RCC 7860 (cell line): ENCODE measurements at places on chromosomes 6 and 20.

DNA sequence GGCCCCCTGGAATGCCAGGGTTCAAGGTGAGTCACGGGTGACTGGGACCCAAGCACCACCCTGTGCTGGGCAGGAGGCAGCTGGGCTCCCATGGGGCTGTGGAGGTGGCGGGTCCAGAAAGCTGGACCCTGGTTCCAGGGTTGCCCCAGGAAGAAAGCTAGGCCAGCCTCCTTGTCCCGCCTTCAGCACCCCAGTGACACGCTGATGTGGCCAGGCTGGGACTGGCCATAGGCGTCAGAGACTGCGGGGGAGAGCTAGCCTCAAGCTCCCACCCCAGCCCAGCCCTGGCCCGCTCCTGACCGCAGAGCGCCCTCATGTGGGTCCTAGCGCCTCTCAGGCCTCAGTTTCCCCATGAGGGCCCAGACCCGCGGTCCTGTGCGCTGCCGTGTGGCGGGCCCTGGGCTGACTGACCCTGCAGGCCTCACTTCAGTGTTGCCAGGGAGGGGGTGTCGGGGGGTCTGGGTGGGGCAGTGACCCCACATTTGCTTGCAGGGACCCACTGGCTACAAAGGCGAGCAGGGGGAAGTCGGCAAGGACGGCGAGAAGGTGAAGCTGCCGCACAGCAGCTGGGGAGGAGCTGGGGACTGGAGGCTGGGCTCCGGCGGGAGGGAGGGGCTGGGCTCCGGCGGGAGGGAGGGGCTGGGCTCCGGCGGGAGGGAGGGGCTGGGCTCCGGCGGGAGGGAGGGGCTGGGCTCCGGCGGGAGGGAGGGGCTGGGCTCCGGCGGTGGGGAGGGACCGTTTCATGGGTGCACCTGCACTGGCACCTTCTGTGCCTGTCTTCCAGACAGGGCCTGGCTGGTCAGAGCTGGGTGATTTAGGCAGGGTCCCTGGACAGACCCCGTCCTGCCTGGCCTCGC lies 7.9 kb downstream of the COL9A3 start:
- no peak for DNase-seq

DNA sequence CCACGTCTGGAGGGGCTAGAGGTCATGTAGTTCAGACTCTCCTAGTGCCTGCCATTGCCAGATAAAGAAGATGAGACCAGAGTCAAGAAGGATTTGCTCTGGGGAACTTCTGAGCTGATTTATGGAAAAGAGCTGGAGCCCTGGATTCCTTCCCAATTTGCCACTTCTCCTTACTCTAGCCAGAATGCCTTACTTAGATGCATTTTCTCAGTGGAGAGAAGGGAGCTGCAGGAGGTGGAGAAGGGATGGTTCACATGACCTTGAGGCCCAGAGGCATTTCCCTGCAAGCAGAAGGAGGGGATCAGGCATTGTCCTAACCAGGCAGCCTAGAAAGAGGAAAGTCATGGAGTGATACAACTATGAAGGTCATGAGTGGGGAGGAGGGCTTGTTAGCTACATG lies 122.2 kb downstream of the UNC5CL start:
- no peak for DNase-seq

GRCh38 chr6:138821519-138821918 lies 25.6 kb downstream of the ECT2L start:
- no peak for DNase-seq

- DNase-seq, result peak; percentile 14
Measured at GRCh38 chr20:58246346-58246745, 17.9 kb upstream of the ANKRD60 start.

- DNase-seq, result peak; percentile 15
Measured at GRCh38 chr6:138161338-138162110, at the start of gene ARFGEF3. Gene ARFGEF3, plus strand, starts transcription at chr6:138161939. Its CDS starts 148 bp downstream, at chr6:138162087.

GRCh38 chr20:7459083-7459482 lies 481.2 kb downstream of the HAO1 start:
- DNase-seq, result no peak

GRCh38 chr6:29743025-29743424 lies 19.8 kb downstream of the HLA-F start:
- DNase-seq, result no peak

GRCh38 chr20:50692552-50692933 lies 1.2 kb upstream of the RIPOR3 start:
- DNase-seq, result no peak

- DNase-seq, result no peak
Measured at GRCh38 chr6:33271117-33271467, 584 bp downstream of the VPS52 start.

DNA sequence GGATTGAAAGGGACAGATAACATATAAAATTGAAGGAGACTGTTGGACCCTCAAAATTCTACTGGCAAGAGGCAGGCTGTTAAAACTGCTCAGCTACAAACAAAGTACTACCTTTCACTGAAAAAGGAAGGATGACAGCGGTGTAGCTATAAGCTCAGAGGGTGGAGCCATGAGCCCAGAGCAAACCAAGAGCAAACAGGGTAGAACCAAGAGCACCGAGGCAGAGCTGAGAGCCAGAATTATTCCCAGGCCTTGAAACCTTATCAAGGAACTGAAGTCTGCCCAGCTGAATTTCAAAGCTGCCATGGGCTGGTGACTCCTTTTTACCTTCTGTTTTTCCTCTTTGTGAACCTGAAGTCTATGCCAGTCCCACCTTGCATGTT lies 74.7 kb upstream of the SLC4A11 start:
- no peak for DNase-seq

DNA sequence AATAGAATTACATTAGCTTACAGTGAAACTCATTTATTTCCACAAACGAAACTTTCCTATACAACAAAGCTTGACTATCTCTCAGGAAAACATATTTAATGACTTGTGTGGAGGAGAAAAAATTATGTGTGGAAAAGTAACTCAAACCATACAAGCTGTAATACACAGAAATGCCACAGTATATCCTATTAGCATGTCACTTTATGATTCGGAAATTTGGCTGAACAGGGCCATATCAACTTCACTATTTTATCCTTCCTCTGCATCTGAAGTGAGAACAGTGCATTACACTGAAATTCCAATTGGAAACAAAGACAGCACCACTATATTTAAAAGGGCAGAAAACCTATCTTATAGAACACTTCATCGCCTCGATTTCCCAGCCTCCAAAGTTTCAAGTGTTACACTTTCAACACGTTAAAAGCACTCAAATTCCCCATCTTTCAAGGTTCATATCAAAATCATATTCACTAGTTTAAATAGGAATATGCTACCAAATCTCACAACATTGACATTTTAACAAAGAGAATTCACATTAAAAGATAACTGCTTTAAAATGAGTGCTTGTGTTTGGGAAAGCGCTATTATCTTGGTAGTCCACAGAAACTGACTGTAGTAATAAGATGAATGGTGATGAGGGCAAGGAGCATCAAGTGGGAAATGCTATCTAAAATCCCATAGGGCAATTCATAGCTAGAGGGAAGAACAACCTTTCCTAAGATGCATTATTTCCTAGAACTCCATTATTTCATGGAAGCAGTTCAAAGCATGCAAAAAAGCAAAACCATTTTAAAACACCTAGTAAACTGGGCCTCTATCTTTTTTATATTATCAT lies 1.8 kb downstream of the REV3L start:
- DNase-seq, result no peak

DNA sequence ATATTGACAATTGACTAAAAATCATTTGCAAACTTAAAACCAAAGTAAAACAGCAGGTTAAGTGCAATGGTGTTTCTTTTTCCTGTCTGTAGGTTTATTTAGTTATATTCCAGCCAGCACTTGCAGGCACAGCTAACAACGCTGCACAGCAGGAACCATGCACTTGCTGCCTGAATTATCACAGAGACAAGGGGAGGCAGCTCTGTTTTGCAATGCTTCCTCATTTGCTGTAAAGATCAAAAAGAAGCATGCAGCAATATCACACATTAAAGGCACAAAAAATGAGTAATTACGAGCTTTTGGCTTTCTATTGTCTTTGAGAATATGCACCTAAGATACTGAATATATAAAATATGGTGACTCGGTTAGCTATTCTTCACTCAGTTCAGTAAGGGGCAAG lies 241.9 kb downstream of the EPHA7 start:
- no peak for DNase-seq

- DNase-seq, result no peak
Measured at GRCh38 chr6:166488076-166488685, 98.3 kb downstream of the RAMACL start.

DNA sequence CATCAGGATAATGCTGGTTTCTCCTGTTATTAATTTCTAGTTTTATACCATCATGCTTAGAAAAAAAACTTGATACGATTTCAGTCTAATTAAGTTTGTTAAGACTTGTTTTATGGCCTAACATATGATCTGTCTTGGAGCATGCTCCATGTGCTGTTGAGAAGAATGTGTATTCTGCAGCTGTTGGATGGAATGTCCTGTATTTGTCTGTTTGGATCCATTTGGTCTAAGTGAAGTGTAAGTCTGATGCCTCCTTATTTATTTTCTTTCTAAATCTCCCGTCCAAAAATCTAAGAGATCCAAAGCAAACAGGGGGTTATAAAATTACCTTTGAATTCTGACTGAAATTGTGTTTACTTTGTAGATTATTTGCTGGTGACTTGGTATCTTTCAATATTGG lies 30.0 kb upstream of the PRND start:
- no peak for DNase-seq

DNA sequence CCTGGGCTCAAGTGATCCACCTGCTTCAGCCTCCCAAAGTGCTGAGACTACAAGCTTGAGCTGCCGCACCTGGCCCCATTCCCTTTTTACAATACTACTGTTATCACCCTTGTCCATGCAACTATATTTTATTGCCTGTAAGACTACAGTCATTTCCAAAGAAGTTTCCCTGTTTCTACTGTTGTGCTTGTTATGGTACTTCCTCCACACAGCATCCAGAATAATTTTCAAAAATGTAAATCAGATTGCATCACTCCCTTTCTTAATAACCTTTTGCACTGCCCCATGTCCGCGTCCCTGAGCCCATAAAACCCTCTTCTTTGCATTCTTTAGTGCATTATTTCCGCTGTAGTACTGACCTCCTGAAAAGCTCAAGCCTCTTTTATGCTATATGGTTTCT lies 128.9 kb upstream of the AKIRIN2 start:
- DNase-seq, result no peak

DNA sequence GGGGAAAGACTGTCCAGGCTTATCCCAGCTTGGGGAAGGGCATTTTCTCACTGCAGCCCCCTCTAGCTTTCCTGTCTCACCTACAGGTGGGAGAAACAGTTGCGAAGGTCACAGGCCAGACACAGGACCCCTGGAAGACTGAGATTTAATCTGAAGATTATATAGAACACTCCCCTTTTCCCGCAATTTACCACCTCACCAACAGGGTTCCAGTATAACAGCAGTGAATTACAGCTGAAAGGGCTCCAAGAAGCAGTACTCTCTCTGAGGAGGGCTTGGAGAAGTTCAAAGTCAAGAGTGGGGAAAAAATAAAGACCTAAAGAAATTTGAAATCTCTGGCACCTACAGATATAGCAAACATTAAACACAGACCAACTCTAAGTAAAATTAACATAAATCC lies 111.9 kb downstream of the ANKRD60 start:
- DNase-seq, result no peak

GRCh38 chr6:69593706-69594105 lies 203.1 kb downstream of the LMBRD1 start:
- DNase-seq, result no peak

- DNase-seq, result no peak
Measured at GRCh38 chr6:17431581-17431980, 38.2 kb downstream of the CAP2 start.

GRCh38 chr20:42492290-42492689 lies 697.4 kb downstream of the PTPRT start:
- DNase-seq, result no peak

DNA sequence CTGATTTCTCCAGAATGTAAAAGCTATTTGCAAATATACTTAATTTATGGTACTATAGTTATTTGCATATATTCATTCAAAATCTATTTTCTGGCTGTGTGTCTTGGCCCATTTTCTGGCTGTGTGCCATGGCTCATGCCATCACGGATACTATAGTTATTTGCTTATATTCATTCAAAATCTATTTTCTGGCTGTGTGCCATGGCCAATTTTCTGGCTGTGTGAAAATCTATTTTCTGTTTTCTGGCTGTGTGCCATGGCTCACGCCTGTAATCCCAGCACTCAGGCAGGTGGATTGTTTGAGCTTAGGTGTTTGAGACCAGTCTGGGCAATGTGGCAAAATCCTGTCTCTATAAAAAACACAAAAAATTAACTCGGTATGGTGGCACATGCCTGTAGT lies 28.9 kb upstream of the RIPK1 start:
- no peak for DNase-seq

- DNase-seq, result peak; percentile 64
Measured at GRCh38 chr6:14035071-14035847, 82.3 kb upstream of the CD83 start.

DNA sequence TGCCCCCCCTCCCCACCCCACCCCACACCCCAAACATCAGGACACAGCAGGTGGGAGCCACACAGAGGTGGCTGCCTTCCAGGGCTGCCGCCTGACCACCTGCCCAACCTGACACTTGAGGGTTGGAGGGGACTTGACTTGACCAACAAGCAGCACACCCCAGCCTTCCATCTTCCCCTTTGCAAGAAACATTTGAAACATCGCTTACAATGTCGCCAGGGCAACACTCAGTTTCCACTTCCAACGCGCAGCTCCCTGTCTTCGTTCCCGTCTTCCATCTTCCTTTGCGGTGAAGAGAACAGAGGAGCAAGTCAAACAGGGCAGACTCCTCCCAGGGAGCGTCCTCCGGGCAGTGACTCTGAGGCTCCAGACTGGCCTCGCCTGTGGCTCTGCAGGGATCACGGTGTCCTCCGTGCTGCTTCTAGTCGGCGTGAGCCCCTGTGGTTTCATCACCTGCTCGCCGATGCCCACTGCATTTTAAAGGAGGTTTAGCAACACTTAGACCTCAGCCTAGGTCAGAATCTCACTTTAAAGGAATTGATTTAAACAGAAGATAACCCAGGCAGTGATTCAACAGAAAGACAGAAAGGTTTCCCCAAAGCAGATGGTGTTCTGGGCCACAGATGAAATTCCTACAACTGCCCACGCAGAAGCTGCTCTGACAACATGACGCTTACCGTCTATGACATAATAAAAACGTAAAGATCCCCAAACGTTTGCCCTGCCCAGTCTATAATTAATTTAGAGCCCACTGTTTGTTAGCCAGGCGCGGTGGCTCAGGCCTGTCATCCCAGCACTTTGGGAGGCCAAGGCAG lies 130.8 kb downstream of the TAF4 start:
- DNase-seq, result no peak

DNA sequence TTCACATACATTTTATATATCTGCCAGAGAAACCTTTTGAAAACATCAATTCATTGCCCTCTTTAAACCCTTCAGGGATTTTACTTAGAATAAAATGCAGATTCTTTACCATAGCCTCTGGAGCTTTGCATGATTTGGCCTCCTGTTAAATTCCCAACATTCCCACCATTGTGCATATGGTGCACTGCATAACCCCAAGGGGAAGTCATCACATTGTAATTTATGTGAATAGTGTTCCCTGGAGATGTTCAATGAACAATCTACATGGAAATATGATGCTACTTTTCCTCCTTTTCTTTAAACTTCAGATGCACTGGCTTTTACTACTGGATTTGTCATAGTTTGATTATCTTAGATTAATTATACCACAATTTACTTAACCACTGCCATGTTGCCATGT lies 94.7 kb downstream of the PHF3 start:
- no peak for DNase-seq

- DNase-seq, result no peak
Measured at GRCh38 chr6:151633526-151634335, 139.9 kb downstream of the CCDC170 start.
